ENCODE measurements at places on chromosomes 11 and 22.
A peak's percentile ranks its signal among the peaks of the same experiment; 100 is the strongest.

DNA sequence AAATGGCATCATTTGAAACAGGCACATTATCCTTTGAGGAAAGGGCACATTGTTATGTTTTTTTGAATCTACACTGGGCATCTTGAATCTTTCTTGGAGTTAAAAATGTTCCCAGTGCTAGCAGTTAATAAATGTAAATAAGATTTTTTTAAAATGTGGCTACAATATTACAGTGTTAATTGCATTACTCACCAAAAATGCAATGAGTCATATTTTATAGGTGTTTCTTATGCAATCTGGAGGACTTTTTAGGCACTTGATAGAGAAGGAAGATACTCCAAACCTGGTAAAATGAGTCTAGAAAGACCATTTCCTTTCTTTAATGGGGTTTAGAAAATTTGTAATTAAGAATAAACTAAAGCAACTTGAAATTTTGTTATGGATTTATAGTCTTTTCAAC, 238.0 kb downstream of the METTL15 start:
- DNase-seq, result peak; percentile 72

GRCh38 chr11:119778391-119779194, 49.6 kb upstream of the NECTIN1 start:
- DNase-seq, result no peak

- DNase-seq, result no peak
Observed at GRCh38 chr11:34855754-34856095, 60.5 kb downstream of the APIP start.

DNA sequence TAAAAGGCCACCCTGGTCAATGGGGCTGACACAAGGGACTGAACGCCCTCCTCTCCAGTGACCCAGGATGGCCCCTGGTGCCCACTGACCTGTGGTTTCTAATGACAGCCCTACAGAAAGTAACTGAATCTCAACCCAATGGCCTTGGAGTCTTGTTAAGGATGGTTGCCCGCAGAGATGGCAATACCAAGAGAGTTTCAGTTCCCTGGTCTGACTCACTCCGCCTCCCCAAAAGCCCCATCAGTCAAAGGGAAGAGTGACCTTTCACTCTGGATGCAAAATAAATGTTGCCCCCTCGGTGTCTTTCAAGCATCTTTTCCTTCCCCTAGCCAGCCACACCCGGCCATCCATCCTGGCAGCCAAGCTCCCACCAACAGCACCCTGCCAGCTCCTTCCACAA, 57.7 kb upstream of the ISX start:
- DNase-seq, result no peak

DNA sequence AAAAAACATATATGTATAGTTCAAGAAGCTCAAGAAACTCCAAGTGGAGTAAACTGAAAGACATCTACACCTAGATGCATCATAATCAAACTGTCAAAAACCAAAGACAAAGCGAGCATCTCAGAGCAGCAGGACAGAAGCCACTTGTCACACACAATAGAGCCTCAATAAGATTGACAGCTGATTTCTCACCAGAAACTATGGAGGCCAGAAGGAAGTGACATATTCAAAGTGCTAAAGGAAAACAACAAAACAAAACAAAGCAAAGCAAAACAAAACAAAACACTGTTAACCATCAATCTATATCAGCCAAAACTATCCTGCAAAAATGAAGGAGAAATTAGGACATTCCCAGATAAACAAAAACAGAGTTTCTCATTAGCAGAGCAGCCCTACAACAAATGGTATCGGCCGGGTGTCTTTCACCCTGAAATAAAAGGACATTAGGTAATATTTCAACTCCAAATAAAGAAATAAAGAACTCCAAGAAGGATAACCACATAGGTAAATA, 65.8 kb upstream of the SEPTIN5 start:
- no peak for DNase-seq

GRCh38 chr22:49719046-49719445, 108.6 kb downstream of the BRD1 start:
- no peak for DNase-seq

GRCh38 chr11:12938590-12939247, 70.4 kb upstream of the RASSF10 start:
- DNase-seq, result no peak

GRCh38 chr11:8257003-8257664, 6.5 kb downstream of the LMO1 start:
- DNase-seq, result no peak

- peak; percentile 32 for DNase-seq
Observed at GRCh38 chr11:126405906-126406305, 50.4 kb downstream of the ST3GAL4 start.
